ENCODE measurements at places on chromosomes 13 and 19. TPM values are rescaled to one million over a fixed set of nuclear protein-coding genes. Genes with fewer than 3 reads are reported as not detected.

ZBTB32 gene
- not detected for total RNA-seq

DHDH gene
- 0.31 TPM for total RNA-seq

DNA sequence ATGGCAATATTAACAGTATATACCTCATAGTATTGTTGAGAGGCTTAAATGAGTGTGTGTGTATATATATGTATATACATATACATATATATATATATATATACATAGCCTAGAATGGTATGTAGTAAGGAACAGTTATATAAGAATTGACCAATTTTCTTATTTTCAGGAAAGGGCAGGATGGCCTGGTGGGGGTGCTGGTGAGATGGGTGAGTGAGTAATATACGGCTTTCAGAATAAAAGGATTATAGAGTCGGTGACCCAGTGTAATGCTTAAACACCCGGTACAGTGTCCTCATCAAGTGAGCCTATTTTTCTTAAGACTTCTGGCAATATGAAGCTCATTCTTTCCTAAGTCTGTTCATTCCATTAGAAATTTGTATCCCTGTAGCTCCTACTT lies 11.7 kb upstream of the FAM216B start:
- DNase-seq: no peak

DNA sequence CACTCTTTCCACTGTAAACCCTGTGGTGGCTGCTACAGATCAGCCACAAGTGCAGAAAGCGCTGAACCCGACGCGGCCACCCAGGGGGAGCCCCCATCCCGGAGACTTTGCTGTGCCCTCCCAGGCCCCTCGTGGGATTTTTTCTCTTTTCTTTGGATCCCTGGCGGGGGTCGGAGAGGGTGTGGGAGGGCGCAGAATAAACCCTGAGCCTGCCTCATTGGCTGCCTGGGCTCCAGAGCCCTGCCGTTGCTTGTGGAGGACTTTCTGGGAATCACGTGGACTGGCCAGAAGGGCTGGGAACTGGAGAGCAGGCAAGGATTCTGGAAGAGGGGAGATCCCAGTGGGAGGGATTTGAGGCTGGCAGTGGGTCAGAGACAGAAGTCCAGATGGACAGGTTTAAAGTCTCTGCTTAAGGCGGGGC lies 24.9 kb downstream of the GADD45B start:
- DNase-seq: peak; percentile 69

- DNase-seq: no peak
Measured at GRCh38 chr13:25879466-25879865, 172.3 kb downstream of the SHISA2 start.

- DNase-seq: peak; percentile 96
Measured at GRCh38 chr13:78102121-78102677, 183.6 kb upstream of the EDNRB start.

GRCh38 chr13:98187965-98188261 lies 10.8 kb upstream of the RNF113B start:
- no peak for DNase-seq

Data from muscle of leg (tissue), 16 donors.